ENCODE measurements at places on chromosomes 12 and 14.

DNA sequence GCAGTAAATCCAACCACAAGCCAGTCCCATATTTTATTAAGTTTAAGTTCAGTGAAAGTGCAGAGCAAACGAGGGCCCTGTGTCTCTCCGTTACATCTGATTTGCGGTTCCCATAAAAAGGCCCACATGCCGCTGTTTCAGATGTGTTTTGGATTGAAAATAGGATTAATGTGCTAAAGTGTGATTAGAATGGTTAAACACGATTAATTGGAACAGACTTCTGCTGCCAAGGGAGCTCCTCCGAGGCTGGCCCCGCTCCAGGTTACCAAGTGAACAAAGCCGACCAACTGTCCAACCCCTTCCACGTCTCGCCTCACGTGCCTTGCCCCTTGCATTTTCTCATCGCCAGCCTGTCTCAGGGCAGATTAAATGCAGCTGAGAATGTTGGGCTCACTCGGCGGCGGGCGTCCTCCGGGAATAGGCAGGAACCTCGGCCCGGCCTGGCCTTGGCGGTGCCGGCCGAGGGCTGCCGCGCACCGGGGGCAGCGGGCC lies 166.5 kb upstream of the GSC start:
- no peak for DNase-seq

DNA sequence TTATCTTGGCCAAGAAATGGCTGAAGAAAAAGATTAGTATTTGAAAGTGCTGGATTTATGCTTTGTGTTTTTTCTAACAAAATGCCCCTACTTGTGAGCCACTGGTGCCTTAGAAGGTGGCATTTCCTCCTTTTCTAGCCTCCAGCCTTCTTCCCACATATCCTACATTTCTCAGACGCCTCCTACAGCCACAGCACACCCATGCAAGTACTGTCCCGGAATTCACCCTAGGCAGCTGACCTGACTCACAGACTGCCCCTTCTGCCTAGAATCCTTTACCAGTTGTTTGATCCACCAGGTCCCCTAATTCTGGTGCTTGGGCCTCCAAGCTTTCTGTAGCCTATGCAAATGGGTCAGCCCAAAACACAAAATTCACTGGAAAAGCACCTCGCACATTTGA lies 166.0 kb downstream of the FOXN3 start:
- DNase-seq: no peak

DNA sequence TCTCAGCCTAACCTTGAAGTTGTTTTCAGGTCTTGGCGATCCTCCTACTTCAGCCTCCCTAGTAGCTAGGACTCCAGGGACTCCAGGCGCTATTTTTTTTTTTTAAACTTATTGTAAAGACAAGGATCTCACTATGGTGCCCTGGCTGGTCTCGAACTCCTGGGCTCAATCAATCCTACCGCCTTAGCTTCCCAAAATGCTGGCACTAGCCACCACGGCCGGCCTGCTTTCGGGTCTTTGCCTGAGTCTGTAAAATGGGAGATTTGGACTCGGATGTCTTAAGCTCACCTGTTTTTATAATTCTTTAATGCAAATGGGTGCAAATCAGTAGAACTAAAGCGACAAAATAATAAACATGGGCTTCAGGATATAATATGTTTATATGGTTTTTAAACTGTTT lies 858 bp upstream of the SYT10 start:
- no peak for DNase-seq

GRCh38 chr12:47903151-47903611 lies 1.6 kb downstream of the VDR start:
- DNase-seq: no peak

- DNase-seq: no peak
Observed at GRCh38 chr12:124365726-124366430, 71.0 kb downstream of the RFLNA start.

GRCh38 chr12:40921563-40922163 lies 229.4 kb downstream of the CNTN1 start:
- no peak for DNase-seq

DNA sequence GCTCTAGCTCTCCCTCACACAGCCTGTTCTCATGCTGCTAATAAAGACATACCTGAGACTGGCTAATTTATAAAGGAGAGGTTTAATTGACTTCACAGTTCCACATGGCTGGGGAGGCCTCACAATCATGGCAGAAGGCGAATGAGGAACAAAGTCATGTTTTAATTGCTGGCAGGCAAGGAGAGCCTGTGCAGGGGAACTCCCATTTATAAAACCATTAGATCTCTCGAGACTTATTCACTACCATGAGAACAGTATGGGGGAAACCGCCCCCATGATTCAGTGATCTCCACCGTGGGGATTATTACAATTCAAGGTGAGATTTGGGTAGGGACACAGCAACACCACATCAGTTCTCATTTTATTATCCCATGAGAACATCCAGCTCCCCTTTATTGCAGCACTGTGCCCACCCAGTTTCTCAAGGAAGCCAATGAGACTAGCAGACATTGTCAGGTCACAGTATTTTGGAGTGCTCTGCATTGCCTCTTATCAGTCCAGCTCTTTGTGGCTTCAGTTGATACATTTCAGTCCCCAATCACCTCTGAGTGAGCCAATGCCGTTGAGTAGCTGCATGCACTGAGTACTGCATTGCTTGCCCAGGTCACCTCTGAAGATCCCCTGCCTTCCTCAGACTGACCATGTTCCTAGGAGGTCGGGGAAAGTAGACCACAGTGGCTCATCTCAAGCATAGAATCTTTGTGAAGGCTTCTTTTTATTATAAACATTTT lies 131.2 kb downstream of the CRADD start:
- no peak for DNase-seq

DNA sequence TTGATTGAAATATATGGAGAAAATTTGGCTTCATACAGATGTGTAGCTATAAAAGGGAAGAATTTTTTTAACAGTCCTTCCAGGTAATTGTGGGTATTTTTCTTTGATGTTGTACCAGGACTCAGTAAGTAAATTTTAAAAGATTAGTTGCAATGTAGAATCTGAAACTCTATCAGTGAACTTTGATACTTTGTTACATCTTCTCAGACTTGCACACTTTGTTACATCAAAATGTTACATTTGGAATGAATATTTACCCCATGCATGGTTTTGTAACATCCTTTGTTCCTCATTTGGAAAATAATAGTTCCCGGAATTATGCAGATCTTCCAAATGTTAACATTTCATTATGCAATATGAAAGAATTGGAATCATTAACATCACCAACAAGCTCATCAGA lies 13.8 kb downstream of the MTHFD1 start:
- no peak for DNase-seq

GRCh38 chr12:102883204-102883799 lies 33.7 kb downstream of the PAH start:
- DNase-seq: no peak

GRCh38 chr12:53703756-53704155 lies 23.5 kb downstream of the CALCOCO1 start:
- DNase-seq: no peak

- DNase-seq: no peak
Observed at GRCh38 chr12:1162081-1162760, 171.2 kb downstream of the ERC1 start.

- no peak for DNase-seq
Observed at GRCh38 chr14:22544406-22544805, 44.6 kb downstream of the DAD1 start.

DNA sequence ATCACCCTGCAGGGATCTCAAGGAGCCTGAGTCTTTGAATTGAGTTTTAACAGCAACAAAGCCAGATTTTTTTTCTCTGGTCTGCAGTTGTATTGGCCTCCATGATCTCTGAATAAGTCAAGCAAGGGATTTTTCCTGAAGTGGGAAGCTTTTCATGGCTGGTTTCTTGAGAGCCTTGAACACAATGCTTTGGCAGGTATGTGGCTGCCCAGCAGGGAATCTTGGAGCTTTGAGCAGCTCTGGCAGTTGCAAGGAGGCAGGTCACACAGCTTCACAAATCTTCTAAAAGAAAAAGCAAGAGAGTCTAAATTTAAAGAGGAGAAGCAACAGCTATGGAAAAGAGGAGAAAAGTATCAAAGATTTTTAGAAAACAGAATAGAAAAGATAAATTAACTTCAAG lies 60.1 kb downstream of the RPS29 start:
- no peak for DNase-seq

GRCh38 chr12:122130150-122130549 lies 43.9 kb downstream of the IL31 start:
- no peak for DNase-seq

- DNase-seq: no peak
Observed at GRCh38 chr12:51923506-51924365, 16.4 kb downstream of the ACVRL1 start.

GRCh38 chr12:77113971-77114370 lies 48.6 kb upstream of the E2F7 start:
- DNase-seq: no peak

- no peak for DNase-seq
Observed at GRCh38 chr14:65832431-65833266, 420.1 kb downstream of the FUT8 start.

DNA sequence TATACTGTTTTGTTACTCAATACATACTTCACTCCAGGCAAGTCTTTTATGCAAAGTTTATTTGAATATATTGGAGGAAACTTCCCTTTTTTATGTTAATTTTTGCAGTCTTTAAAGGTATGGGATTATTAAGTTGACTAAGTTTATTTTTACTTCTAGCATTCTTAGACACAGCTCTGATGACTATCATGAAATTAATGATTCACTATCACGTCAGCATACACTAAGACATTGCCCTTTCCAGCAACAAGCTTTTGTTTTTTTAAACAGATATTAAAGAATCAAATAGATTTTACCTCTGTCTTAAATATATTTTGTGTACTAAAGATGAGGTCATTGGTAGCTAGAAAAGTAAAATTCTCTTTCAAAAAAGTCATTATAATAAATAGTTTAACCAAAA lies 52.1 kb downstream of the DERA start:
- DNase-seq: no peak

GRCh38 chr12:42607584-42608058 lies 18.1 kb upstream of the PRICKLE1 start:
- no peak for DNase-seq

DNA sequence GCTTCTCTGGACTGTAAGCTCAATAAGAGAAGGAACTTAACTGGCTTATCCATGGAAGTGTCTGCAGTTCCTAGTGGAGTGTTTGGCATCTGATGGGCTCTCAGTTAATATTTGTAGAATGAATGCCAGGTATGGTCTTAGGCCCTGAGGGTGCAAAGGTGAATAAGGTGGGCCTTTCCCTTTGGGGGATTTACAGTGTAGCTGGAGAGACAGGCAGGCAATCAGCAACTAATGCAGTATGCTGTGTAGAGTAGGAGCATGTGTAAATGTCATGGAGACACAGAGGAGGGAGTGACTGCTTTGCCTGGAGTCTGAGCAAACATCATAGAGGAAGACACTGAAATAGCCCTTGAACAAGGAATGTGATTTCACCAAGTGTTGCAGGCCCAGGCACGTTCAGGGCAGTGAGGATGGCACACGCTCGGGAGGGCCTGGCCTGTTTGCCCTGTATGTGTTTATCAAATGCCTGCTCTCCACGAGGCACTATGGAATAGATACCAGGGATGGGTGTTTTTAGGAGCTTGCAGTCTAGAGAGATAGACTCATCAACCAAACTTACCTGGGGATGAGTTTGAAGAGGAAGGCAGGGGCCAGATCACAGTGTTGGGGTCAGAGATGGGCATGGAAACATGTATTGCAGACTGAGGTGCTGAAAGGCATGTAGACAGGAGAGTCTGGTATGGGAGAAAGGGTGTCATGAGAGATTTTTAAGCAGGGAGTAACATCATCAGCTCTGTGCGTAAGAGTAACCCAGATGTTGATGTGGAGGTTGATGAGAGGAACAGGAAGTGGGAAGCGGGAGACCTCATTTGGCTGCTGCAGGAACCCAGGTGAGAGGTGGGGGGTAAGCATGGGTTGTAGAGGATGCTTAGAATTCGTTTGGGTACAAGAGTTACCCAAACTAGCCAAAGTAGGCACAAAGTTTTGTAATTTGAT lies 54.1 kb downstream of the PLXNC1 start:
- DNase-seq: no peak

- no peak for DNase-seq
Observed at GRCh38 chr12:131380965-131381705, 329.8 kb upstream of the SFSWAP start.

DNA sequence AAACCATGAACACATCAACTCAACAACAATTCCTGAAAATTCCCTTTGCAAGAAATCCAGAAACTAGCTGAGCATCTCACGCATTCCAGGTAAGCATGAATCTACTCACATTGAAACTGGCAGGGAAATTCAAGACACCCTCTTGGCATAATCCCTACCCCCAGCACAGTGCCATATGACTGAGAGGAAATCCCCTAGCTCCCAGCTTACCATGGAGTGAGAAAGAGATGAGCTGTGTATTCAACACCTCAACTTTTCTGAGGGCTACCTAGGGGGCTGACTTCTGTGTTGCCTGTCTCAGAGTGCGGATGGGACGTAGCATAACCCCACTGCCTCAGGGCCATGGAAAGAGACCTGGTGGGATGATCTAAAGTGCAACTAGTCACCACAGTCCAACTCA lies 37.7 kb upstream of the GPR132 start:
- DNase-seq: no peak

GRCh38 chr14:70018230-70018629 lies 139.0 kb downstream of the SMOC1 start:
- DNase-seq: no peak

- no peak for DNase-seq
Observed at GRCh38 chr12:41202051-41202450, 13.9 kb downstream of the PDZRN4 start.

- DNase-seq: no peak
Observed at GRCh38 chr12:62278022-62278421, 17.8 kb downstream of the USP15 start.

GRCh38 chr14:64566651-64567122 lies 16.9 kb downstream of the PPP1R36 start:
- no peak for DNase-seq

DNA sequence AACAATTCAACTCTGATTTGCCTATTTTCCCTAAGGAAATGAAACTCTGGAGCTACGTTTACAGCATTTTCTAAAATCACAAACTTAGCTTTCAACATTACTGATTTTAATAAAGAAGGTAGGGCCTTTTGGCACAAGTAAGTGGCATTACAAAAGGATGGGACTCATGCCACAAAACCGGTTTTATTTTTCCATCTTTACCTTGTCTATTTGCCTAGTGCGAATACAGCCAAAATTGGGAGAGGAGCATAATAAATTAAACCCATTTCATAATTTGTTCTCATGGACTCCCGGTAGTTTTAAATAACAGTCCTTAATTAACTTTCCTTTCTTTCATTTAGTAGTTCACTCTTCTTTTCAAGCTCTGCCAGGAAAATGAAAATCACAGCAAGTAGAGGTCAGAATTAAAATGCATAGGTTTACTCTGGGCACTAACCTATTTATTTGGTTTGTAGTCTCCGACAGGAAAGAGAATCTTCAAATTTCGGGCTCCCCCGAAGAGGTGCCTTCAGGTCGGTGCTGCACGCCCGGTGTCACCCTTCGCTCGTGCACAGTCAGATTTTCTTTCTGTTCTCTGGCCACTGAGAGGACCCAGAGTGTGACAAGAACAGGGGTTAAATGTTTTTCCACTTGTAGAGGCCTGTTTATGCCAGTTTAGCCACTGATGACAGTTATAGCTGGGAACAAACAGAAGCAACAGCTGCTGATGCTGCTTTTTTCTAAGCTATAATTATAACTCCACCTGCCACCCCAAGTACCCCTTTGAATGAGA lies at the start of gene BEST3:
Gene BEST3 (minus strand): TSS at position 535 of the 772 bp plus-strand sequence. CDS start 1,505 bp downstream, outside the sequence.
- DNase-seq: no peak

GRCh38 chr12:45591635-45592034 lies 137.9 kb upstream of the ARID2 start:
- DNase-seq: no peak

GRCh38 chr14:96592591-96593386 lies 90.6 kb downstream of the PAPOLA start:
- DNase-seq: no peak

- no peak for DNase-seq
Observed at GRCh38 chr12:201361-201760, 12.6 kb downstream of the SLC6A12 start.

- DNase-seq: peak; percentile 50
Observed at GRCh38 chr12:56723889-56724700, 1.0 kb downstream of the NACA start.
